Fibroblast of skin of right biceps (primary cell): ENCODE measurements at places on chromosomes 3 and 15.

DNA sequence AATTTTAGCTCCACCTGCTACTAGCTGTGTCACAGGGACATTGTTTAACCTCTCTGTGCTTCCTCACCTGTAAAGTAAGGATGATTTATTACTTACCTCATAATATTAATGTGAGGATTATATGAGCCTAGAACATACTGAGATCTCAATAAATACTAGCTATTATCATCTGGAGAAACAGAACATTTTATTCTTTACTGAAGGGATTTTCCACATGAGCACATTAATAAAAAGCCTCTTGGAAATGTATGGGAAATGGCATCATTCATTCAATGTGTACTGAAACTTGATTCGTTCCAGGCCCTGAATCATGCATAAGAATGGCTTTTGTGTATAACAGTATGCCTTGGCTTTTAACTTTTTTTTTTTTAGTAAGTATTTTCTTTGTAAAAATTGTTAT lies 11.0 kb upstream of the CEMIP start:
- no peak for DNase-seq

DNA sequence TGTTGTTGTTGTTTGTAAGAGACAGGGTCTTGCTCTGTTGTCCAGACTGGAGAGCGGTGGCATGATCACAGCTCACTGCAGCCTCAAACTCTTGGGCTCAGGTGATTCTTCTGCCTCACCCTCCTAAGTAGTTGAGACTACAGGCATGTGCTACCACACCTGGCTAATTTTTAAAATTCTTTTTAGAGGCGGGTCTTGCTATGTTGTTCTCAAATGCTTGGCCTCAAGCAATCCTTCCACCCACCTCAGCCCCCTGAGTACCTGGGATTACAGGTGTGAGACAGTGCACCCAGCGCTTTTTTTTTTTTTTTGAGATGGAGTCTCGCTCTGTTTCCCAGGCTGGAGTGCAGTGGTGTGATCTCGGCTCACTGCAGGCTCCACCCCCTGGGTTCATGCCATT lies 46.7 kb downstream of the TMOD3 start:
- DNase-seq: no peak

GRCh38 chr3:157542711-157543500 lies 39.7 kb upstream of the VEPH1 start:
- DNase-seq: peak; percentile 79

DNA sequence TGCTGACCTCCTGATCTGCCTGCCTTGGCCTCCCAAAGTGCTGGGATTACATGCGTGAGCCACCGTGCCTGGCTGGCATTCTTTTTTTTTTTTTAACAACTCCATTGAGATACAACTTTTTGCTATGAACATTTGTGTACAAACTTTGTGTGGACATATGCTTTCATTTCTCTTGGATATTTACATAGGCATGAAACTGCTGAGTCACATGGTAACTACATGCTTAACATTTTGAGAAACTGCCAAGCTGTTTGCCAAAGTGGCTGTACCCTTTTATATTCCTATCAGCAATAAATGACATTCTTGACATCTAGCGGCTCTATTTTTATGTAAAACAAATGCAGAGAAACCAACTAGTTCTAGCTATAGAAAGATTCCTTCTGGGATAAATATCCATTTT lies 8.7 kb upstream of the YEATS2 start:
- peak; percentile 18 for DNase-seq

GRCh38 chr3:194486540-194487288 lies at the start of gene ATP13A3:
ATP13A3 (minus strand) TSS chr3:194487002; CDS start chr3:194462190, 24,812 bp downstream.
- DNase-seq: peak; percentile 93

- DNase-seq: peak; percentile 68
Measured at GRCh38 chr15:50227076-50227475, 38.5 kb downstream of the HDC start.

GRCh38 chr15:70100474-70101341 lies 3.0 kb upstream of the TLE3 start:
- DNase-seq: peak; percentile 86

GRCh38 chr3:125048282-125048681 lies 7.5 kb downstream of the HEG1 start:
- DNase-seq: no peak

DNA sequence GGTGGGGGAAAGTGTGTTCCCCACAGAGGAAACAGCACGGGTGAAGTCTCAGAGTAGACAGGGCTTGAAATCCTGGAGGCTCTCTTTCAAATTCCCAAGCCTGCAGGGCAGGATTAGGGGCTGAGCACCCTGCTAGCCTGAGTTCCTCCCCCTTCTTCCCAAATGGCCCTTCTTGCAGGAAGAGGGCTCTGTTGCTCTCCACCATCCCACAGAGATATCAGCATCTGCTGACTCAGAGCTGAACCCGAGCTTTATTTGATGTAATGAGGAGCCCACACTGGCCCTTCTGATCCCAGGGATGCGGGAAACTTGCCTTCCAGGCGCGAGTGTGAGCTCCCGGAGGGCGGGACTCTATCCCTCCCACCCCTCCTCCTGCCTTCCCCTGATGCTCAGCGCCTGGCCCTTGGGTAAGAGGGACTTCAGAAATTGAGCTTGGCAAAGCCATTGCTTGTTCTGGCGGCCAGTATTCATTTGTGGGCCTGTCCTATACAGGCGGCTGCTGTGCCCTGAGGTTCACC lies 1.4 kb upstream of the STRA6 start:
- peak; percentile 87 for DNase-seq

- no peak for DNase-seq
Measured at GRCh38 chr3:40192628-40193027, 116.9 kb upstream of the EIF1B start.

DNA sequence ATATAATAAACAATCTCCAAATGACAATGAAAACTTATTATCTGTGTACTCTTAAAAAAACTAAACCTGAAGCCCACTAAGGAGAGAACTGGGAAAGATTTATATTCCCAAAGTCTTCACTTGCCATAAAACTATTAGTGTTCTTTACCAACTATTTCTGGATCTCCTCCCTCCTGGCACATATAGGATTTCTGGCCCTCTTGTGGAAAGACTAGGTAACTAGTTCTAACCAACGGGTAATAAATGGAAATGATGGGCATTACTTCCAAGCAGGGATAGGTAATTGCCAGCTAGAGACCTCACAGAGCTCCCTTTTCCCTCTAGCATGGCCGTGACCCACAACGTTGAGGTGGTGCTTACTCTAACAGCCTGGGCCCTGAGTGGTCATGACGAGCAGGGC lies 110.1 kb downstream of the DNAH12 start:
- DNase-seq: peak; percentile 13

- DNase-seq: no peak
Measured at GRCh38 chr3:169245631-169246030, 417.9 kb downstream of the MECOM start.

- DNase-seq: peak; percentile 93
Measured at GRCh38 chr3:178352326-178353005, 183.8 kb upstream of the KCNMB2 start.

DNA sequence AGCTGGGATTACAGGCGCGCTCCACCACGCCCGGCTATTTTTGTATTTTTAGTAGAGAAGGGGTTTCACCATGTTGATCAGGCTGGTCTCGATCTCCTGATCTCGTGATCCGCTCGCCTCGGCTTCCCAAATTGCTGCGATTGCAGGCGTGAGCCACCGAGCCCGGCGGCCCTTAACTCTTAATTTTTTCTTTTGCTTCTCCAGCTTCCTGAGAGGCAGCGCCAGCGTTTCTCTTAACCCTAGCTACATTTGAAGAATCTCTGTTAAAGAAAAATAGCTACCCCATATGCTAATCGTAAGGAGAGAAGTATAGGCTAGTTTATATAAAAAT lies 465 bp upstream of the GK5 start:
- DNase-seq: no peak

DNA sequence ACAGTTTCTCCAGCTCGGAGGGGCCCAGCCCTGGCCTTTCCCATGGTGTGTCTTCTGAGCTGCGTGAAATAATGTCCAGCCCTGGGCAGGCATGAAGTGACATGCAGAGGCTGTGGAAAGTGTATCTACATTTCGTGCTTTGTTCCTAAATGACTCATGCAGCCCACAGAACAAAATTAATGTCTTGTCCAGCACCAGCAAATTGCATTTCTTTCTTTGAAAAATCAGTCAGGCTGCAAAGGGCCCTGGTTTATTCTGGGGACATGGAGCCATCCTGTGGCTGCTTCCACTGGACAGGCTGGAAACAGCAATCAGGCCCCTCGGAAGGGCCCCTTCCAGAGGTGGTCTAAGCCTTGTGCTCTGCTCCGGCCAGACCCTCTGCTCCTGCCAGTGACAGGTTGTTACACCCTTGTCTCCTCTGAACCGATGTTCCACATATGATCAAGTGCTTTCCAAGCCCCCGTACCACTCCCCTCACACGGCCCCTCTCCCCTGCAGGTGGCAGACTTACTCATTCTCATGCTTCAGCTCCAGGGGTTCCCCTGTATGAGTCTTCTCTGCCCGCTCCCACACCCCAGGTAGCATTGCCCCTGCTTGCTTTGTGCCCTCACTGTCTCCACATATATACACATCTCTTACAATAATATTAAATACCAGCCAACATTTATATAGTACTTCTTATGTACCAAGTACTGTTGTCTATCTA lies 33.7 kb downstream of the CRYGS start:
- no peak for DNase-seq

- no peak for DNase-seq
Measured at GRCh38 chr3:50673931-50674330, 796 bp upstream of the DOCK3 start.

DNA sequence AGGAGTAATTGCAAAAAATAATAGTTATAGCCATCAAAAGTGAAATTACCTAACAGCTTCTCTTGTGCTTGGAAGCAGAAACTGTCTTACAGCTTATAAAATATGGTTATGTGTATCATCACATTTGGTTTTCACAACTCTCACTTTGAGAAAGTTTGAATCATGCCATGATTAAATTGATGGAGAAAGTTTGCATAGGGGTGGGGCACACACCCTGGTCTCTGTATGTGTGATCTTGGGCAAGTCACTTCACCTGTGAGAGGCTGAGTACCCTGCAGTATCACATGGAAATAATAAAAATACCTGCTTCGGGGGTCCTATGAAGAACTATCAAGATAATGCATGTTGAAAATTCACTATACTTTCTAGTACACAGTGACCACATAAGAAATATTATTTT lies 471.4 kb downstream of the RAP2B start:
- no peak for DNase-seq

GRCh38 chr15:89978914-89979313 lies 22.2 kb upstream of the ZNF710 start:
- no peak for DNase-seq

DNA sequence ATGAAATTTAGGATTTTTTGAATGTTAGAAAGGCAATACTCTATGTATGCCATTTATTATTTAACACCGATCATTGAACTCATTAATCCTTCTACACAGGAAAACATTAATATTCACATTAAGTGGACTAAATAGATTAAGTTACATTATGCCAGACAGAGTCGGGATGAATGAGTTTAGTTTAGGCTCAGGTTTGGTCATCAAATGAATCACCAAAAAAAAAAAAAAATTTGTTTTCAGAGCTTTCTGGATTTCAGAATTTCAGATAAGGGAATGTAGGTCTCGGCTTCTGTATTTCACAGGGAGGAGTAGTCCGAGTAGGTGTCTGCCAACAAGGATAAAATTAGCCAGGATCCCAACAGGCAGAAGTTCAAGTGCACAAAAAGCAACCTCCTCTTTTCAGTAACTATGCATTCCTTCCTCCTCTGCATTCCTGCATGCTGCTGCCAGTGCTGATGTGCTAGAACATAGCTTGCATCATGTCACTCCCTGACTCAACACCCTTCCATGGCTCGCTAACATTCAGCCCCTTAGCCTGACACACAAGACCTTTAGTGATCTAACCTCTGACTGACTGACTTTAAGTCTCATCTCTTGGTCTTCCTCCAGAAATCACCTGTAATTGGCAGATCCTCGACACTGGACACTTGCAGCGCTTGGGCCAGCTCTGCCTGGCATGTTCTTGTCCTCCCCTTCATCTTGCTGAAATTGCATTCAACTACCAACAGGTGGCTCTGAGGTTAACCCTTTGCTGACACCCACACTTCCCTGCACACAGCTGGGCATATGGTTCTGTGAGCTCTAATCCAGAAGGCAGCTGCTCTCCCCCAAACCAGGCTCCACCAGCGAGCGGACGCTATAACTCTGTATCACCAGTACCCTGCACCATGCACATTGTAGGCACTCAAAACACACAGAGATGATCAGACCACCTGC lies 145.4 kb upstream of the PROK2 start:
- peak; percentile 51 for DNase-seq

DNA sequence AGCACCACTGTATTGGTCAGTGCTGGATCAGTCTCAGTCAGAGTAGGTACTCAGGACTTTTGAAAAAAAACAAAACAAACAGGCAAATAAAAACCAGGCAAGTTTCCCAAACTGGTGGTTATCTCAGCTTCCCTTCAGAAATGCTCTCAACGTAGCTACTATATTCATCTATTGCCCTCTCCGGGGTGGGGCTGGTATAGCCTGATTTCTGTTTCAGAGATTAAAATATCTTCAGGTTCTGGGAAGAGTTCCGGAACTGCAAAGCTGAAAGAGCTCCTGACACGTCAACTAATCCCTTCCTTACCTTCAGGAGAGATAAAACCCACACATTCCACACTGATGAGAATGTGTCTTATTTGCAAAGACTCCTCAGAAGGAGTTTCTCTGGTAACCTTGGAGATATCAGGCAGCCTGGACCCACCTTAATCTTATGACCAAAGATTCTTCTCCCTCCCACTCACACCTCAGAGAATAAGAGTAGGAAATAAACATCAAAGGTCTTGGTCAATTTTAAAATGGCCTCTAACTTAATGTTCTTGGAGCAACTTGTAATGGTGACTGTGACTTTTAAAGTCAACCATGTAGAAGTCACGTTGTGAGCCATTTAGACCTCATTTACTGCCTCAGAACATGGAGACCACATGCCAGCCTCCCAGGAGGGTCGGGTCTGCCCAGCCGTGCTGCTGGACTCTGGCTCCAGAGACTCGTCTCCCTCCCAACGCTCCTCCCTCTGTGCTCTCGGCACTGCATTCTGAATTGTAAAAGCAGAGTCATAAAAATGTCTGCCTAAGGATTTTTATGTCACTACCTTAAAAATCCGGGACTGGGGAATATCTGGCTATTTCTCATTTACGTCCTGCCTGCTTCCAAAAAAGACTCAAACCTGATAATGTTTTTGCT lies 53.8 kb downstream of the CDCP1 start:
- peak; percentile 82 for DNase-seq

DNA sequence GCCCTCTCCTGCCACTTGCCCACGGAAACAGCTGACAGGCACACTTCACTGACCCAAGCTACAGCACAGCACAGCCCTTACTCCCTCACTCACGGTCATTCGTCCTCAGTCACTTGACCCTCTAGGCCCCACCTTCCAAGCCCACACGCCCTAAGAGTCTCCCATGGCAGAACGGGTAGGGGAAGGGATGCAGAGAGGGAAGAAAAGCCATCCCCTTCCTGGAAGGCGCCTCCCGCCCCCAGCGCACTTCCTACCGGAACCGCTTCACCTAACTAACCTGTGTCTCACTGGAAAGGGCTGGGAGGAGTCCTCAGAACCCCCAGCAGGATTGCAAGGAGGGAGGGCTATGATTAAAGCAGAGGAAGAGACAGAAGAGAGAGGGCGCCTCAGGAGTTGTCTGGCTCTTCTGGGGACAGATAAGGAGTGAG lies 22.9 kb downstream of the EPHB3 start:
- no peak for DNase-seq
